ENCODE measurements at places on chromosomes 7 and 10.
A peak's percentile ranks its signal among the peaks of the same experiment; 100 is the strongest.

GRCh38 chr7:7895004-7895650 is 73.5 kb upstream of the GLCCI1 start:
- DNase-seq, result no peak

DNA sequence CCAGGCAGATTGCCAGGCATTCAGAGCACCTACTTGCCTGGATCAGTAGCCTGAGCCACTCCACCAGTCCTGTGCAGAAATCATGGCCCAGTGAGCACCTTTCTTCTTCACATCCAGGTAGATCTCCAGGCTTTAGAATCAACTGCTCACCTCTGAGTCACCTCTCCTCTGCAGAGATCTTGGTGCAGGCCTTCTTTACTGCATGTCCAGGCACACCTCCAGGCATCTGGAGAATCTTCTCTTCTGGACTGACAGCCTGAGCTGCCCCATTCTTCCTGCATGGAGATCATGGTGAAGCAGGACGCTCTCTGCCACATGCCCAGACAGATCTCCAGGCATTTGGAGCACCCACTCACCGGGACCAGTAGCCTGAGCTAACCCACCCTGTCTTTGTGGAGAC is 894.5 kb upstream of the MBL2 start:
- DNase-seq, result no peak

- no peak for DNase-seq
These were observed 22.3 kb upstream of the SFMBT2 start for GRCh38 chr10:7432884-7433726.

GRCh38 chr10:98619446-98619845 is 172.7 kb upstream of the HPS1 start:
- no peak for DNase-seq

- DNase-seq, result no peak
These were observed 127.8 kb upstream of the ADCY1 start for GRCh38 chr7:45446195-45446944.

DNA sequence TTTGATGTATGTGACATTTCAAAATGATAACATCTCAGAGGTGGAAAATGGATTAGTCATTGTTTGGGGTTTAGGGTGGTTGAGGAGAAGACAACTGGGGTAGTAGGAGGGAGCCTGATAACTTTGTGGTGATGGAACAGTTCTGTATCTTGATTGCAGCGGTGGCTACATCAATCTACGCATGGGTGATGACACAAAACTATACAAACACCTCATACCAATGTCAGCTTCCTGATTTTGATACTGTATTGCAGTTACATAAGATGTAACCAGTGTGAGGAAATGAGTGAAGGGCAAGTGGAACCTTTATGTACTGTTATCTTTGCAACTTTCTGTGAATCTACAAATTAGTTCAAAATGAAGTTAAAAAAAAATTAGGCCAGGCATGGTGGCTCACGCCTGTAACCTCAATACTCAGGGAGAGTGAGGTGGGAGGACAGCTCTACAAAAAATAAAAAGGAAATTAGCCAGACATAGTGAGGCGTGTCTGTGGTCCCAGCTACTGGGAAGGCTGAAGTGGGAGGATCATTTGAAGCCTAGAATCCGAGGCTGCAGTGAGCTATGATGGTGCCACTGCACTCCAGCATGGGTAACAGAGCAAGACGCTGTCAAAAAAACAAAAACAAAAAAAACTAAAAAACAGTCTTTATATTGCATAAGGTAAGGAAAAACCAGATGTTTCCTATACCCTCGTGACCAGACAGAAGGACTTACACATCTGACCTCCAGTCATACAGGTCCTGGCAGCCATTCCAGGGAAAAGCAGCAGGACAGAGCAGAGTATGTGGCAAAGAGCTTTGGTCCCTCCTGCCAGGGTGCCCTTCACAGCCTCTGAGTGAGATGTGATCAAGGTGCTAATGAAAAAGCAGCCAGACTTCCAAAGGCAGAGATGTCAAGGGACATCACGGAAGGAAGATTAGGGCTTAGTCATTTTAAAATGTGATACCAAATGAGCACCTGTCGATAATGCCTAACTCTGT is 50.8 kb downstream of the CYTH3 start:
- peak; percentile 25 for DNase-seq

DNA sequence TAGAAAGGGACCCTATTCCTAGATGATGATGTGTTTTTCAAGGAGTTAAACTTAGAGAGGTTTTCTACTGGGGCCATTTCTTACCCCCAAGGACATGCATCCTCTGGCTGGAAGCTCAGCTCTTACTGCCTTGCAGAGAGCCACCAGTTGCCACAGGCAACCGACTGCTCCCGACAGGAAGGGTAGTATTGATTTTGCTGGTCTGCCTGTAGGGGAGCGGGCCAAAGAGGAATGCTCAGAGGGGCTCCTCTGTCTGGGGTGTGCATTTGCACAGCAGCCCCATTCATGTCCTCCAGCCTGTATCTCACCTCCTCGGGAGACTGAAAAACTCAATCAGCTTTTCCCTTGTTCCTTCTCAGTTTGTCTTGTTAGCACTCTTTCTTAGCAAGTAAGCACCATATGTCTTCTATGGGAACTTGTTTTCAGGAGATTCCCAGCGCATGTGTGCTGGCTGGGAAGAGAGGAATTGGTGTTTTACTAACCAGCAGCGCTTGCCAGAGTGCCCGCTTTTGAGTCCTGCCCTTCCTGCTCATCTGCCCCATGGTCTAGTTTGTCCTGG is 739.0 kb upstream of the GALNT17 start:
- DNase-seq, result no peak

- DNase-seq, result no peak
These were observed 35.1 kb upstream of the MTPN start for GRCh38 chr7:136012238-136012637.

GRCh38 chr7:147571436-147572185 is 1019.0 kb upstream of the C7orf33 start:
- DNase-seq, result no peak

DNA sequence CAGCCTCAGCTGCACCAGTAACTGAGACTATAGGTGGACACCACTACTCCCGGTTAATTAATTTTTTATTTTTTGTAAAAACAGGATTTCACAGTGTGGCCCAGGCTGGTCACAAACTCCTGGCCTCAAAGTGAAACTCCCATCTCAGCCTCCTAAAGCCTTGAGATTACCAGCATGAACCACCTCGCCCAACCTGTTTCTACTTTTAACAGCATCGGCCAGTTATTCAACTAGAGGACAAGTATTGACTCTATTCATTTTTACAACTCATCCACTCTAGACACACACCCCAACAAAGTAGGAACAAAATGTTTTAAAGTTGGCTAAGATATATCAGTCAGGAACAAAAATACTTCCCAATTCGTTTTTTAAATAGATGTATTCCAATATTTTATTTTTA is 334.8 kb downstream of the PARD3 start:
- DNase-seq, result no peak

- DNase-seq, result no peak
These were observed 185.7 kb upstream of the ADO start for GRCh38 chr10:62618576-62619412.
